NCI-H524 treated with DMSO at 0.1 percent for 48 hours (cell line): ENCODE measurements at places on chromosomes 4 and X.

DNA sequence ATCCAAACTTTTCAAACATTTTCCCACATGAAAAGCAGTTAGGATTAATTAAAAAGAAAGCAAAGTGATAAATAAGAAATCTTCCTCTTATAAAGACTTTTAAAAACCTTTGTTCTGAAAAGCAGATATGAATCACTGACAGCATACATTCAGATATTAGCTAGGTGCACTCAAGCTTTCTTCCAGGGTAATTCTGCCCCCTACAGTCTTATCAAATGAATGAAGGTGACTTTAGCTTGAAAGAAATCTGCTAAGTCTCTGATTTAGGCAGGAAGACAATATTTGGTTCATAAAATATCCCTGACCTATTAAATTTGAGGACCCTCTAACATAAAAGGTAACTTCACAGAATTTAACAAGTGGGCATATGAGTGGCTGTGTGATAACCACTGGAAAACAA is 209.1 kb upstream of the FAM47A start:
- no peak for DNase-seq

DNA sequence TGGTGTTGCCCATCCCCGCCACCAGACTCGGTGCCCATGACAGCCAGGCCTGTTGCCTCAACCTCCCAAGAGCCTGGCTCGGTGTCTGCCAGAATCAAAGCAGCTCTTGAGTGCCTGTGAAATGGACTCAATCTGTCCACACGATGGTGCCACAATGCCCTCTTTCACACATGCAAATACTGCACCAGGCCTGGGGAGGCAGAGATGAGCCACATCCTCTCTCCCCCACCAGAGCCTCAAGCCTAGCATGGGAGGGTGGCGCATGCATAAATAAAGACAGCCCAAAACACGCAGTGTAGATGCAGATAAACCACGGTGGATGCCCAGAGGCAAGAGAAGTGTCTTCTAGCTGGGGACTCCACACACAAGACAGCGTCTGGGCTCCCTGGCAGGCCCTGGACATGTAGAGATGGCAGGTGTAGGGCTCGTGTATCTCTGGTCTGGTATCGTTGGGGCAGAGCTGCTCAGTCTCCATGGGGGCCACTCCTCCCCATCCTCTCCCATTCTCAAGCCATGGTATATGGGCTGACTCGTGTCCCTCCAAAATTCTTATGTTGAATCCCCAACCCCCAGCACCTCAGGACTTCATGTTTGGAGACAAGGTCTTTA is 65.6 kb downstream of the JAKMIP1 start:
- no peak for DNase-seq

DNA sequence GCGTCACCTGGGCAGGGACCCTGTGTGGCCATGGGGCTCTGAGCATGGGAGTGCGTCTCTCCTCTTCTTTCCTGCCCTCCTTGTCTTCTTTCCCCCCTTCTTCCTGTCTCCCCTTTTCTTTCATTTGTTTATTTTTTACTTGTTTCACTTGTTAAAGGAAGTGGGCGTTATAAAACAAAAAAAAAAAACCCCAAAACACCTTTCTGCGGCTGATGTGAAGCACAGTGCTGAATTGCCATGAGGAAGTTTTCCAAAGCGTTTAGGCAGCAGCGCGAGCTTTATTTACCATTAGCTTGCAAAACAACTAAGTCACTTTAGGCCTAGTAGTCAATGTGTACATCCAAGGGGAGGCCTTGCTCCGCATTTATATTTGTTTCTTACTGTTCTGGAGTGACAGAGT is 57.0 kb downstream of the NOP14 start:
- no peak for DNase-seq

GRCh38 chr4:48910511-48910910 is 3.9 kb upstream of the OCIAD2 start:
- no peak for DNase-seq

- DNase-seq: peak; percentile 73
These were observed 106.0 kb upstream of the PLAC1 start for GRCh38 chrX:134764202-134764785.
